Heart right ventricle (tissue), 16 donors: ENCODE measurements at places on chromosomes 12 and 14. TPM values are rescaled to one million over a fixed set of nuclear protein-coding genes. Genes with fewer than 3 reads are reported as not detected.

ESR2 gene
- total RNA-seq: 1.6 TPM

NTN4 gene
- 54.7 TPM for total RNA-seq

SYCP3 gene
- total RNA-seq: 0.18 TPM

NPC2 gene
- 113 TPM for total RNA-seq

ACAD10 gene
- 20.3 TPM for total RNA-seq

SNAPC1 gene
- total RNA-seq: 7.3 TPM

PAPLN gene
- 0.67 TPM for total RNA-seq

CCT2 gene
- 64.8 TPM for total RNA-seq

GYS2 gene
- 0.35 TPM for total RNA-seq

ERBB3 gene
- 6.1 TPM for total RNA-seq

- DNase-seq: no peak
Observed at GRCh38 chr12:130924966-130925665, 28.6 kb upstream of the ADGRD1 start.

DNA sequence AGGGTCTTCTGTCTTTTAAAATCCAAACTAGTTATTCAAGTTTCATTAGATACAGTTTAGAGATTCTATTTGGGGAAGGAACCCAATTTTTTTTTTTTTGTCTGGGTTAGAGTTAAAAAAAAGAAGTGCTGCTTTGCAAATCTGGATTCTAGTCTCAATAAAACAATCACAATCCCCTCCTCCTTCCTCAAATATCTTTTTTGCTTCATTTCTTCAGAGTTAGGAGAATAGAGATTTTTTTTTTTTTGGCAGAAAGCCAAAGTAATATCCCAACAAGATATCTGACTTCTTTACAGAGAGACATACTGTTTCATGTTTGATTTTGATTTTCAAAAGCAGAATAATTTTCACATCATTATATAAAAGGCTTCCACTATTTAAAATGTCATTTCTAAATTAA lies 201.9 kb downstream of the FOXN3 start:
- DNase-seq: no peak

GRCh38 chr14:91281346-91281745 lies 36.8 kb upstream of the GPR68 start:
- no peak for DNase-seq

DNA sequence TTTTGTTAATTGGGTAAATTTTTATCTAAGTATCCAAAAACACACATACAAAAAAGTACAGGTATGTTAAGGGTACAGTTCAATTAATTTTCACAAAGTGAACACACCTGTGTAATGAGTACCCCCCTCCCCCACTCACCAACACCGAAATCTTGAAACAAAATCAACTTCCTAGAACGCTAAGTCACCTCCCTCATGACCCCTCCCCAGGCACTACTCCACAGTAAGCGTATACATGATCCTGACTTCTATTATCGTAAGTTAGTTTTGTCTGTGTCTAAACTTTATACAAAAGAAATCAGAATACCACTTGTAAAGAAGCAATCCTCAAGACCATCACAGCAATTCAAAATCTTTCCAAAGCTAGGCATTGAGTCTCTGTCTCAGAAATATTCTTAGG lies 100.5 kb downstream of the MED13L start:
- DNase-seq: no peak

GRCh38 chr14:105879503-105879866 lies 353.1 kb downstream of the TMEM121 start:
- DNase-seq: no peak

GRCh38 chr12:61713121-61713520 lies 547.1 kb upstream of the USP15 start:
- no peak for DNase-seq

- DNase-seq: no peak
Observed at GRCh38 chr12:94954948-94955592, 48.4 kb downstream of the NDUFA12 start.

DNA sequence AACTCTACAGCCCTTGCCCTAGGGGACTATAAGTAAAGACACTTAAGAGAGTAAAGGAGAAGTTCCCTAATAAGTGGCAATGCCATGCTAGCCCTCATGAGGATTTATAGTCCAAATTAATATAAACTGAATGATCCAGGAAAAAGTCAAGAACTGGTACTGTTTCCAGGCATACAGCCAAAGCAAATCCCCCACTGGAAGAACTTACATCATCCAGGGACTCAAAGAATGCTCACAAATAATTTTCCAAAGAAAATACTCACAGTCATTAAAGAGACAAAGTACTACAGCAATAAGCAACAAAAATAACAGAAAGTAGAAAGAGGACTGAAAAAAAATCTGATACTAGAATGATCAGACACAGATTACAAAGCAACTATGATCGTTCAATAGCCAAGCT lies 79.7 kb upstream of the RAP1B start:
- peak; percentile 58 for DNase-seq

DNA sequence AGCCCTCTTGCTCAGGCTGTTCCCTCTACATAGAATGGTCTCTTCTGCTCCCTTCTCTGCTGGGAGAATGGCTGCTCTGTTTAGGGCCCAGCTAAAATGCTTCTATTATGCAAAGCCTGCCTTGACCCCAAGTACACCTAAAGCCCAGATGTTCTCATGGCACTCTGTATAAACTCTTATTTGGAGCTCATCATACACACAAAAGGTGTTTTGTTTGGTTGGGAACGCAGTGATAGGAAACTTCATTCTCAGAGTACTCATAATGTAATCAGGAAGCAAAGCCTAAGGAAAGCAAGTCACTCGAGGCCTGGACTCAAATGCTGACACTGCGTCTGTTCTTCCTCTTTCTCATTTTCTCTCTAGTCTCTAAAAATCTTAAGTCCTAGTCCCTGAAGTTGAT lies 38.2 kb upstream of the SYCP3 start:
- no peak for DNase-seq

DNA sequence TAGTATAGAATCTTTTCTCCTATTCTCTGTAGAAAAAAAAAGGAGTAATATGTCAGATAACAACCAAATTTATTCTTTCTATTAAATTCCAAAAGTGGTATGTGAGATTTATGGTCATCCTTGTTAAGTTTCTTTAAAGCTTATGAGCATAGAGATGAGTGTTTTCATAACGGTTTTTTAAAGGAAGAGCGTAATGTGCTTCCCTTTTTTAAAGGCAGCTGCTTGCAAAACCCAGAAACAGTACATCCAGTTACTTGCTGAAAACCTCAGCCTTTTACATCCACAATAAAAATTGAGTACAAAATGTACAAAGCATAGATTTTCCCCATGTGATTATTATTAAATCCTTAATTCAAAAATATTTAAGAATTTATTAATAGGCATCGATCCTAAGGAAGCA lies 53.6 kb upstream of the CD163 start:
- no peak for DNase-seq

- DNase-seq: no peak
Observed at GRCh38 chr12:22284871-22285270, 49.6 kb downstream of the ST8SIA1 start.

DNA sequence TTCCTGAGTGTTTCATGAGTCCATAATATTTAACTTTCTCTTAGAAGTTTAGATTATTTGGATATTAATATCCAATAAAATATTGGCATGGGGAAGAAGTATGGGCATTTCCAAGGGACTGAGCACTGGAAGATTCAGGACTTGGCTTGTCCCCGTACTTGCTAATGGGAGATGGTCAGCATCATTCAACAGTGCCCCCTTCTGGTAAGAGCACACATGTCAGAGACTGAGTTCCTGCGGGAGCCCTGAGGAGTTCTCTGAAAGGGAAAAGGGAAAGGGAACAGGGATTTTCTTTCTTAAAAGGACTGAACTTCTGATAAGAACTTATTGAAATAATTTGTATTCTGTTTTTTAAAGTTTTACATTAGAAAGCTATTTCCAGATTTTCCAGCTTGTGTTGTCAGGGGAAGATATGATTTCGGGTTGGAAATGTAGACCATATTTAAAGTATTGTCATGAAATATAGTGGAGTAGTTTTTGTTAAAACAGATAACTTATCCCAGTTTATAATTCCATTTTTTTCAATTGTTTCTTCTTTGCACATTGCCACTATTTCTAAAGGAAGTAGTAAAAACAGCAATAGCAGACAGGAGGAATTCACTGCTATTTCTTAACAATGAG lies 59.8 kb upstream of the C12orf71 start:
- no peak for DNase-seq

DNA sequence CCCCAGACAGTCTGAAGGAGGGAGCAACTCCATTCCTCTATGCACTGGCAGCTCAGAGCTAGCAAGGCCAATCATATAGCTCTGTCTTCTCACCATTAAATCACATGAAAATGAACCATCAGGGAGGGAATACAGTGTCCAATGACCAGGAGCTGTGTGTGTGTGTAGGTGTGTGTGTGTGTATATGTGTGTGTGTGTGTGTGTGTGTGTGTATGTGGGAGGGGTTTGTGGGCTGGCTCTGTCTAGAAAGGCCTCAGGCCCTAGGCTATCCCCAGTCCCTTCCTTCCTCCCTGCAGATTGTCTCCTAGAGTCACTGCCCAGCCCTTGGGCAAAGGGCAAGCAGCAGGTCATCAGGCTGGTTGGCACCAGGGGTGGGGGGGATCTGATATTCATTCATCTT lies 5.7 kb upstream of the SUSD6 start:
- DNase-seq: no peak

DNA sequence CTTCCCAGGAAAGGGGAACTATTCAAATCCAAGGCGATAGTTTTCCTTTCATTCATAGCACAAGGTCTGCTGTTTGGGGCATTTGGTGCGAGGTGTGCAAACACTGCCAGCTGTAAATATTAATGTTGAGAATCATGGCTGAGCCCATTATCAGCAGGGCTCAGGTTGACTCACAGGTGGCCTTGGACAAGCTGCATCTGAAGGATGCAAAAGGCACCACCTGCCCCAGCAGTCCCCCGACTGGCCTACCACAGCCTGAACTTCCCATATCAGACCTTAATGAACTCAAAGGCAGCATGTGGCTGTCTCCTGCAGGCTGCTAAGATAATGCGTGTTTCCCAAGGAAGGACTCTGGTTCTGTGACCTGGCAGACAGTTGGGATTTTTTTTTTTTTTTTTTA lies 93.3 kb upstream of the MAP1LC3B2 start:
- DNase-seq: no peak

- DNase-seq: no peak
Observed at GRCh38 chr12:87491598-87491997, 537.6 kb downstream of the C12orf50 start.

GRCh38 chr12:79688376-79689060 lies 2.2 kb downstream of the PAWR start:
- no peak for DNase-seq

- DNase-seq: no peak
Observed at GRCh38 chr12:77232045-77232444, 166.7 kb upstream of the E2F7 start.

- no peak for DNase-seq
Observed at GRCh38 chr14:81529391-81529790, 4.3 kb downstream of the SEL1L start.

- DNase-seq: no peak
Observed at GRCh38 chr12:119809023-119809422, 68.1 kb downstream of the CIT start.

GRCh38 chr12:62817556-62818271 lies 117.2 kb downstream of the PPM1H start:
- DNase-seq: peak; percentile 40

- DNase-seq: no peak
Observed at GRCh38 chr14:67620217-67620785, 581 bp downstream of the ARG2 start.

DNA sequence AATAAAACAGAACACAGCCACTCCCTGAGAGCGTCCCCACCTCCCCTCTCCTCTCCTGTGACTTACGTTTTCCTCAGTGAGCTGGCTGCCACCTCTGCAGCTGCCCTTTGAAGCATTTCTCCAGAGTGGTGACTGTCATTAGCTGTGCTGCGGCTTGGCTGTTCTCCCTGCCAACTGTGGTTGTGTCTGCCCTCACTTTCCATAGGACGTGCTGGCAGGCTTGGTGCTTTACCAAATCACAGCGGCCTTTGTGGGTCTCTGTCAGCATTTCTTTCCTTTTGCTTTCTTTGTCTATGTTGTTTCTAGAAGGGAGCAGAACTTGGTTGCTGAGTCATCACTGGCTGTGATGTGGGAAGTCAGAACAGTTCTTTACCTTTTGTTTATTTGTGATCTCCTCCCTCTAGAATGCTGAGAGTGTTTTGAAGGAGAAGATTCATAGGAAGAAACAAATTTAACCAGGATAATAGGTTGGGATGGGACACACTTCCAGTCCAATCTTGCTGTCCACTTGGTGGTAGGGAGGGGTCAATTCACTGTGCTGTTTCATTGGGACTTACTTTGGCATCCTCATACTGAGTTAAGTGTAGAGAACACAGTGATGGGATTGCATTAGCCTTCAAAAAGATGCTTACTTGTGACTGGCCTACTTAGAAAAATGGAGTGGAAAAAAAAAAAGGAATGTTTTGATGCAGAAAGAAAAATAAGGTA lies 88.2 kb downstream of the TMX1 start:
- peak; percentile 30 for DNase-seq

- no peak for DNase-seq
Observed at GRCh38 chr14:40345334-40345733, 913.1 kb upstream of the FBXO33 start.

DNA sequence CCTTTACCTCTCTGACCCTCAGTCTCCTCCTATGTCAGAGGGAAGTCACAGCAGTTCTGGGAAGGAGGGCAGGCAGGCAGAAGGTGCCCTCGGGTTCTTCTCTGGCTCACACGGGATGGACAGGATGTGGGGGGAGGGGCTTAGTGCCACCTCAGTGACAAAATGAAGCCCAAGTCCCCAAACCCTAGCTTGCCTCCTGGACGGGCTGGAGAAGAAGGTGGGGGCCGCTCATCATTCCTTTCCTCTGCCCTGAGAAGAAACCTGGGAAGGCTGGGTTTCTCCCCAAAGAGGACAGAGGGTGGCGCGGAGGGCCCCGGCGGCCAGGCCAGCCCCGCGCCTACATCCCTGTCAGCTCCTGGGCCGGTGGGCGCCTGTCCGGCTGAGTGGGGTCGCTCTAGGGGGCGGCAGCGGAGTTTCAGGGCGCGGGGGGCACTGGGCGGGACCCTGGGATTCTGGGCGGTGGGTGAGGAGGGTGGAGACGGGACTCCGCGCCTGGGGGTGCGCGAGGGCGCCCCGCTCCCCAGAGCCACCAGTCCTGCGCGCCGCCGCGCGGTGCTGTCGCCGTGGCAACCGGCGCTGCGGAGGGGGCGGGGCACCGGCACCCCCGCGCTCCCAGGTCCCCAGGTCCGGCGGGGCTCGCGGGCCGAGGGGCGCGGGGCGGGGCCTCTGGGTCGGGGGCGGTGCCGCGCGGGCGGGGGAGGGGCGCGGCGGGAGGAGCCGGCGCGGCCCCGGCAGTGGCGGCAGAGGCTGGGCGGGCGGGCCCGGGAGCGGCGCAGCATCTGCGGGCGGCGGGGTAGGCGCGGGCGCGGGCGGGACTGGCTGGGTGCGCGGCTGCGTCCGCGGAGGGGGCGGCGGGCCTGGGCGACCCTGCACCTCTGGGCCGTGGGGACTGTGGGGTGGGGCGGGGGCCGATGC lies at the start of gene TMEM121:
TSS of gene TMEM121 (plus strand) at position 723 of the 915 bp plus-strand sequence. CDS start 2,252 bp downstream, outside the sequence.
- no peak for DNase-seq

GRCh38 chr14:42782754-42783153 lies 1176.1 kb downstream of the LRFN5 start:
- DNase-seq: no peak

GRCh38 chr12:49588721-49589516 lies 16.5 kb downstream of the FAM186B start:
- DNase-seq: no peak
